Stimulated activated CD4-positive, alpha-beta T cell treated with anti-CD3 and anti-CD28 coated beads, Interleukin-12 subunit alpha, Interleukin-12 subunit beta, amount 100 ng/mL, for 4 hours (primary cell): ENCODE measurements at places on chromosomes 3 and 15.

DNA sequence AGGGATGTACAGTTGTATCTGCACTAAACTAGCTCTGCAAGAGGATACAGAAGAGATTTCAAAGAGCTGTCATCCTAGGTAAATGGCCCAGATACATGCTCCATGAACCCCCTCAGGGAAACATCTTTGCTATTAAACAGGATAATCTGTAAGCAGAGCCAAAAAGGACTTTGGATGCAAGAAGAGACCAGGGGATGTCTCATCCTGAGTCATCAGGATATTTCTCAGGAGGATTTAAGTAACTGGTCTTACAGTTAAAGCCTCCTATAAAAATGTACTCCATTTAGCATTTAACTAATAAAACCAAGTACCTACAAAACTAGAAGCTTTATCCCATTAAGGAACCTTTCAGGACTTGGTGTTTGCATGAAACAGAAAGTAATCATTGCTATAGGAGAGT, 48.2 kb upstream of the PHLDB2 start:
- no peak for DNase-seq

DNA sequence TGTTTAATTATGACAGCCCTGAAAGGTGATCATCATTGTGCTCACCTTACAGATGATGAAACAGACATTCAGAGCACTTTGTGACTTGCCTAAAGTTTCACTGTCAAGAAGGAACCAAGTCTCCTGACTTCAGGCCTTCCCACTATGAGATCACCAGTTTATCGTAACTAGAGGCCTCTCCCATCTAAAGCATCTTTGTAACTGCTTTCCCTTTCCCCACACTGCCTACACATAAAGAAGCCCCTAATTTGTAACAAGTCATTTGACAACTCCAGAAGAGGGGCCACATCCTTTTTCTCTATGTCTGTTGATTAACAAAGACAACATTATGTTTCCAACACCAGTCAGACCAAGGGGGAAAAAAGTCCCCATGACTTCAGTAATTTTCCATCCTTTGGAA, 1.1 kb downstream of the KLHL6 start:
- DNase-seq = no peak

GRCh38 chr15:58987036-58987435, 427 bp upstream of the RNF111 start:
- no peak for DNase-seq

DNA sequence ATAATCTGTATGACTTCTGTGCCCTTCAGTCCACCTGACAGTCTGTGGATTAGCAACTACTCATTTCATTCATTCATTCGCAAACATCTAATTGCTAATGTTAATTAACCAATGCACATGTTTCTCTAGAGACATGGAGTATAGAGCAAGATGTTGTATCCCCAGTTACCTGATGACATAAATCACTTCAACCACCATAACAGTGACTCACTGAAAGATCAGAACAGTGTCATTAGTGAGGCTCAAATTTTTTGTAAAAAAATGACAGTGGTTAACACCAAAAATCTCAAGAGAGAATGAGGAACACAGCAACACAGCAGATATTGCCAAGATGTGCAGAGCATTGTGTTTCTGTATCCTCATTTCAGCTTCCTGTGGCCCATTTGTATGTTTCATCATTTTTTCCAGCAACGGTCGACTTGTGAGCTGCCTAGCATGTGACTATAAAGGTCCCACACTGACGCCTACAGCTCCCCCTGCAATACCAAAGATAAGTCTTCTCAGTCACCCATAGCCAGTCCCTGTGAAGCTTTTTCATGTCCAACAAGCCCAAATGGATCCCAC, 3.7 kb upstream of the PLD1 start:
- no peak for DNase-seq

- DNase-seq = no peak
These were observed 1154.8 kb downstream of the NSUN3 start for GRCh38 chr3:95217661-95218060.

GRCh38 chr15:45307230-45307924, 55.3 kb downstream of the SLC28A2 start:
- DNase-seq = no peak

GRCh38 chr3:3783210-3783609, 16.0 kb upstream of the LRRN1 start:
- DNase-seq = no peak
